Suppressor macrophage treated with lipopolysaccharide for 1 hour (primary cell): ENCODE measurements at places on chromosomes 7 and 10.

- no peak for DNase-seq
Measured at GRCh38 chr7:122983261-122983660, 12.2 kb downstream of the TAS2R16 start.

GRCh38 chr10:12846718-12847117 is 154.8 kb downstream of the CCDC3 start:
- DNase-seq = no peak

- no peak for DNase-seq
Measured at GRCh38 chr7:72286519-72286918, 125.6 kb downstream of the CALN1 start.

GRCh38 chr10:43117777-43118583 is 20.3 kb upstream of the CSGALNACT2 start:
- no peak for DNase-seq

DNA sequence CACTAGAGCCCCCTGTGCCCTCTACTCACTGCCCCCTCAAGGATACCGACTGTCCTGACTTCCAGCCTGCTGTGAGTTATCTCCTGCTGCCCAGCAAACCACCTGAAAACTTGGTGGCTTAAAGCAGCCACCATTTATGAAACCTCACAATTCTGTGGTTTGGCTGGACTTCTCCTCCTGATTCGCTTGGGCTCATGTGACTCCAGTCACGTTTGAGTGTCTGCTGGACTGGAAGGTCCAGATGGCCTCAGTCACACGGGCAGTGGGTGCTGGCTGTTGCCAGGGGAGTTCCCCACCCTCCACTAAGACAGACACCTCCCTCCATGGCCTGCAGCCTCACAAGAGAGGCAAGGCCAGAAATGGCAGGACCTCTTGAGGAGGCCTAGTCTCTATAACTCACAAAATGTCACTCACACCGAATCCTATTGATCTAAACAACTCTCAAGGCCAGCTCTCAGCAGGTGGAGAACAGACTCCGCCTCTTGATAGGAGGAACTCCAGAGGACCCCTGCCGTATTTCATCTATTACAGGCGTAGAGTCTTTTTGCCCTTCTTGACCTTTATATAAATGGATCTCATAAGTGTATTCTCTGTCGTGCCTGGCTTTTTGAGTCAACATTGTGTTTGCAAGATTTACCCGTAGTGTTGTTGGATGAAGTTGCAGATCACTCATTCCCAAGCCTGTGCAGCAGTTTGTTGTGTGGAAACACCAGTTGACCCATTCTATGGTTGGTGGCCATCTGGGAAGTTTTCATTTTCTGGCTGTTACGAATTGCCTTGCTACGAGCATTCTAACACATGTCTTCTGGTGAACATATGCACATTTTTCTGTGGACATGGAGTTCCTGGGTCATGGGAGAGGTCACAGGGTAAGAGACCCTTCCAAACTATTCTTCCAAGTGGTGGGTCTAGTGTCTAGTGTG is 48.3 kb downstream of the ZMIZ1 start:
- DNase-seq = peak; percentile 88

DNA sequence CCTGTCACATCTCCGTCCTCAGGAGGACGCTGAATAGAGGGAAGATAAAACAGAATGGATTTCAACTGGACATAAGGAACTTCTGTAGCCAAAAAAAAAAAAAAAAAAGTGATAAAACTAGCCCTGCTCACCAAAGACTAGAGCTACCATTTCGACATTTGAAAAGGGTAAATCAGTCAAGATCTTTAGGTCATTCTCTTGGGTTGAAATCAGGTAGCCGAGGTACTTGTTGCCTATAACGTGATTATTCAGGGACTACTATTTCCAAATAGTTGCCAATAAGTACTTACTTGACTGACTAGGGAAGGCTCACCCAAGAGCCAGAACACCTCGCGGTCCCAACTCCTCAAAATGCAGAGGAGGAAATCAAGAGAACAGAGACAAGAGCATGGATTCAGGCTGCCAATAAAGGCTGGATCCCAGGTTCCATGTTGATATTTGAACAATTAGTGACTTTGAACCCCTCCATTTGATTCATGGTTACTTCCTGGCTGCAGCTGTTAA is 2.0 kb downstream of the RHEB start:
- DNase-seq = no peak

DNA sequence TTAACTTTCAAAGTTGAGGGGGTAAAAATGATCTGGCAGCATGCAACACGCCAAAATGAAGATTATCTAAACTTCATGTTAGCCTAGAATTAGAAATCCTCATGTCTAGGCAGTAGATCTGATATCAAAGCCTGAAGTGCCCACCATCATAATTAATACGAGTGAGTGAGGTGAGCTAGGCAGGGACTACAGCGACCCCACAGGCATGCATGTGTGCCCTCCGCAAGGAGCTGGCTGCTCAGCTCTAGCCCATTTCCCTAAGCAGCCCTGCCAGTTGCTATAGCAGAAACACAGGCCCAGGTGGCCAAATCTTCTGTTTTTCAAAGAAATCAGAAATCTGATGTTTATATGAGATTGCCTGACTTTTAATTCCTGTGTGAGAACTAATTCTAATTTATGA is 93.1 kb upstream of the IFRD1 start:
- no peak for DNase-seq

- no peak for DNase-seq
Measured at GRCh38 chr7:67758551-67758950, 761.9 kb downstream of the TYW1 start.

GRCh38 chr10:72315054-72315453 is 39.7 kb downstream of the DNAJB12 start:
- no peak for DNase-seq

GRCh38 chr10:122992031-122992585 is 11.9 kb downstream of the PSTK start:
- no peak for DNase-seq

GRCh38 chr10:80451132-80451531 is 3.0 kb upstream of the TSPAN14 start:
- DNase-seq = no peak

- DNase-seq = peak; percentile 92
Measured at GRCh38 chr7:74206589-74207120, 3.2 kb upstream of the LAT2 start.

- DNase-seq = peak; percentile 81
Measured at GRCh38 chr7:1920266-1920681, 250.2 kb downstream of the ELFN1 start.

DNA sequence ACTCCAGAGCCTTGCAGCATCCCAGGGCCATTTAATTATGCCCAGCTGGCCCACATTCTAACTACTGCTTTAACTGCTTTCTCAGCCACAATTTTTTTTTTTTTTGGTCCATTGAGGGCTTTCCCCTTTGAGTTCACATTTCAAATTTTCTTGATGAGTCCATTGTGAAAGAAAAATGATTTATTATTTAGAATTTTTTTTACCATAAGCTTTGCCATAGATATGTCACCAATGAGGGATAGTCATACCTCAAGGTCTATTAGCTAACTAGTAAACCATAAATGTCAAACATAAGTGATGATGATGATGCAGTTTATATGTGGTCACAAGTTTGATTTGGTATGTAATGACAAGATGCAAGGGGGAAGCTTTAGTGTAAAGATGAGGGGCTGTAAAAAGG is 282.9 kb downstream of the BICC1 start:
- no peak for DNase-seq

GRCh38 chr7:36659638-36660341 is 64.5 kb downstream of the AOAH start:
- no peak for DNase-seq

DNA sequence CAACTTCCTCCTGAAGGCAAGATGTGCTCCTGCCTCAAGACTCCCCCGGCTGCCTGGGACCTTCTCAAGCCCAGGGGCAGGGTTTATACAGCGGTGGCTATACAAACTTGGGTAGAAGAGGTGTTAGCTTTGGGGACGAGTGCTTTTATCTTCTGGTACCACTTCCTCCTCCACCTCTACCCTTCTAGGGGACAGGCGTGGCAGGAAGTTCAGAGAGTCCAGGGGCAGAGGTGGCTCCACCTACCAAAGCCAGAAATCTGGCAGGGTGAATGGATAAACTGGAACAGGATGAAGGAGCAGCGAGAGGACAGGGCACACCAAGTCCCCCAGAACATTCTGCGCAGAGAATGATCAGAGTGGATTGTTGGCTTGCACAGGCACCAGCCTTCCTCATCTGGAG is 24.0 kb upstream of the TM9SF3 start:
- DNase-seq = no peak

DNA sequence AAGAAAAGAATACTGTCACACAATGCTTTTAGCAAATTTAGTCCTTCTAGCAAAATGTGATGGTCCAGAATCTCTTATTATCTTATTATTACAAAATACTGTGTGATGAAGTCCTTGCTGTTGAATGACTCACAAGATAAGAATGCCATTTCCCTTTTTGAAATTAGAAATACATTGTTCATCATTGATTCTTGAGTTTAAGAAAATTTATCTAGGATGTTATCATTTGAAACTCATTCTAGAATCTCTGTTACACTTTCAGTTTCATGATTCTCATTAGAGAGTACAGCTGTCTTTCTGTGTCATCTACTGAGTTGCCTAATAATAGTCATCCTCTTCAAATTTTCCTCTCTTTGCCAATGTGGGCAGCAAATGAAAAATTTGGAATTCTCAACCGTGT is 9.6 kb downstream of the ZKSCAN5 start:
- peak; percentile 43 for DNase-seq

GRCh38 chr7:103989785-103990767 is 618 bp upstream of the RELN start:
- peak; percentile 5 for DNase-seq

GRCh38 chr7:22841954-22842353 is 19.3 kb upstream of the TOMM7 start:
- no peak for DNase-seq

DNA sequence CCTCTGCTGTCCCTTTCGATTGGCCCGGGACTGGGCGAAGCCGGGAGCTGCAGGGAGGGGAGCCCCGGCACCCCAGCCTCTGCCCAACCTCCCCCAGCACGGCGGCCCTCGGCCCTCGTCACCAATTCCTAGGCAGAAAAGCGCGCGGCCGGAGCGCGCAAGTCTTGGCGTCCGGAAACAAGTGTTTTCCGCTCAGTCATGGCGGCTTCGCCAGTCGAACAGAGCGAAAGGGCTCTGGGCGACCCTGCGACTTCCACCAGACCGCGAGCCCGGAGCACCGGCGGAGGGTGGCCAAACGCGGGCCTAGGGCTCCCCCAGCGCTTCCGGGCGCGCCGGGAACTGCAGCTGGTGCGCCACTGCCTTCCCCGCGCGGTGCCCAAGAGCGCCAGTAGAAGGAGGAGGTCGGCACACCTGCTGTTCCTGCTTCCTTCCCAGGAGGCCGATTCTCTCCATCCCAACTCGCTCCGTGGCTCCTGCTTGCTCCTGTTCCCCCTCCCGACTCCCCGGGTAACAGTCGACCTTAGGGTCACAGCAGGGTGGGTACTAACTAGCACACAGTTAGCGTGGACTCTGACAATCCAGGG is 729.9 kb downstream of the ZWINT start:
- peak; percentile 62 for DNase-seq

DNA sequence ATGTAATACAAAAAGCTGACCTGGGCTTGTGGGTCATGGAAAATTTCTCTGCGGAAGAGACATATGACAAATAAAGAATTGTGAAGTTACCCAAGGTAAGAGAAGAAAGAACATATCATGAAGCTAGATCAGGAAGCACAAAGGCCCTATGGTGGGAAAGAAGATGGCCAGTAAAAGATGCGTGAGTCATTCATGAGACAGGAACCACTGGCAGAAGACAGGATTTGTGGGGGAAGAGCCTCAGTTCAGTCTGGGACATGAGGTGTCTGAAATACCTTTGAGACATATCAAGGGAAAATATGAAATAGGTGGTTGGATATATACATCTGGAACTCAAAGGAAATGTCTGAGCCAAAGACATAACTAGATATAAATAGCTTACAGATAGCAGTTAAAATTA is 27.7 kb upstream of the AMPH start:
- DNase-seq = peak; percentile 62

DNA sequence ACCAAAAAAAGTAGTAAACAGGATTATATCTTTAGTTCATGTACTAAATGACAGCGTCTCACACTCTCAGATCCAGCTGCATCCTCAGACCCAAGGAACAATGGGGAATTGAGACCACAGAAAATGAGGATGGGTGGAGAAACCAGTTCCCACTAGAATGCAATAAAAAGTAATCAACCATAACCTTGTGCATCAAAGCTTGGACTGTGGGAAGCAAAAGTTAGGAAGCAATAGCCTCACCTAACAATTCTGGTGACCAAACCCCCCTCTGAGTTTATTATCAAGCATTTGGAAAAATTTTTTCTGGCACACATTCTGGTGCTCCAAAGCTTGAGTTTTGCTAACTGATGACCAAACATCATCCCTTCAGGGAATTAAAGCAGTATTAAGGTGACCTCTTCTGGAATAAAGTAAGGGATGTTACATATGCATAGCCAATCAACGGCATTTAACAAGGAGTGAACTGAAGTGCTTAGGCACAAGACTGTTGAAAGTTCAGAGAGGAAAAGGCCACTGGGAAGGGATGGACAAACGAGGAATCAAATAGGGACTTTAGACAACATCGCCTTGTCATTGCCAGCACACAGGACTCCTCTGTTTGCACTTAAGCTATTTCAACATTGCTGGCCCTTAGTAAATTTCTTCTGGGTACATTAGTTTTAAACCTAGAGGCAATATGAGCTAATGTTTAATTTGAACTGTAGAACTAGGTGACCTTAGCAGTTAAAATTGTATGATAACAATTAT is 1.2 kb upstream of the MAT1A start:
- DNase-seq = no peak

DNA sequence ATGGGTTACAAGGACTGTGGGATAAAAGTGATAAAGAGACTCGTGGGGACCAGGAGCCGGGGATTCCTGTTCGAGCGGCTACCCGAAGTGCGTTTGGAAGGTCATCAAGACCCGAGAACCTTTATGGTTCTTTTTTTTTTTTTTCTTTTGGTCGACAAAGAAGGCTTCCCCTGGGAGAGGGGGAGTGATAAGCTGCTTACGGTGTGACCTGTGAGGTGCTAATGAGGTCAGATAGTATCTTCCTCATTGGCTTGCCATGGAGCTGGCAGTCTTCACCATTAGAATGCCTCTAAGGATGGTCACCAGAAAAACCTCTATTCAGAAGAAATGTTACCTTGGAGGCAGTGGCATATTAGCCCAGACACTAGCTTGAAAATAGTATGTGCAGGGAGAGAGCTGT is 92.3 kb upstream of the STEAP4 start:
- DNase-seq = no peak

DNA sequence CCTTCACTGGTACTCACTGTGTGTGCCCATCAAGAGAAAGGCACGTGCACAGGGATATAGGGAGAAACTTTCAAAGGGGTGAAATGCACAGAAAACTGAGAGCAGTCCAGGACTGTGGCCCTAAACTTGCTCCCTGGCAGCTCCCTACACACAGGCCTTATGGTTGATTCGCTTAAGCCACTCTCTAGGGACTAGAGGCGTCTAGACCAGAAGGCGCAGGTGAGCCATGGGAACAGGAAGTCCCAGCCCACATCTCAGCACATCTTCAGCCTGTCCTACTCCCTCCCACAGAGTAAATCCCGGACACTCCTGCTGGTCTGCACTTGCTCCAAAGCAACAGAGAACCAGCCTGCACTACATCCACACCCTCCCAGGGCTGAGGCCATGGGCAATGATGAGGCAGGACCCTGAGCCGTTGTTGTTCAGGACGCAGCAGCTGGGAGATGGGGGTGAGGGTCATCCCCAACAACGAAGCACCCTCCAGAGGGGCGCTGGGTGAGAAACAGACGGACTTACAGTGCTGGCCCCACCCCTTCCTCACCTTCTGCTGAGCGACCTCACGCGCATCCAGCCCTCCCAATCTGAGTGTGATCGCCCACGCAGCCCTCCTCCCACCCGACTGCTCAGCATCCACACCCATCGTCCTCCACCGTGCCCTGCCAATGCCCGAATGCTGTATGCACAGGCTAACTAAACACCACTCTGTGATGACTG is 109.3 kb downstream of the TNS3 start:
- DNase-seq = no peak
